ENCODE measurements at places on chromosomes 2 and 18.
A peak's percentile ranks its signal among the peaks of the same experiment; 100 is the strongest.

GRCh38 chr18:43515481-43515880 lies 238.2 kb upstream of the SYT4 start:
- H3K27me3 ChIP-seq: peaks cover 2% of the 10 kb centered on the region
- no peaks in the 10 kb centered on the region for H3K4me1 ChIP-seq
- H3K36me3 ChIP-seq: no peaks in the 10 kb centered on the region
- no peak overlapping the region for H3K4me3 ChIP-seq
- DNase-seq: no peak
- no peak overlapping the region for H3K27ac ChIP-seq

GRCh38 chr18:37689841-37690240 lies 124.2 kb upstream of the CELF4 start:
- H3K36me3 ChIP-seq: no peaks in the 10 kb centered on the region
- H3K4me3 ChIP-seq: no peak overlapping the region
- H3K4me1 ChIP-seq: no peaks in the 10 kb centered on the region
- H3K27me3 ChIP-seq: no peaks in the 10 kb centered on the region
- no peak for DNase-seq

GRCh38 chr2:240448387-240449274 lies 13.2 kb downstream of the GPC1 start:
- no peak overlapping the region for H3K4me3 ChIP-seq
- H3K36me3 ChIP-seq: 0 out of 2 replicates have a peak, but pooled peaks cover 3% of the 10 kb centered on the region
- peaks cover 20% of the 10 kb centered on the region for H3K4me1 ChIP-seq
- H3K27me3 ChIP-seq: no peaks in the 10 kb centered on the region
- H3K27ac ChIP-seq: no peak overlapping the region
- no peak for DNase-seq

DNA sequence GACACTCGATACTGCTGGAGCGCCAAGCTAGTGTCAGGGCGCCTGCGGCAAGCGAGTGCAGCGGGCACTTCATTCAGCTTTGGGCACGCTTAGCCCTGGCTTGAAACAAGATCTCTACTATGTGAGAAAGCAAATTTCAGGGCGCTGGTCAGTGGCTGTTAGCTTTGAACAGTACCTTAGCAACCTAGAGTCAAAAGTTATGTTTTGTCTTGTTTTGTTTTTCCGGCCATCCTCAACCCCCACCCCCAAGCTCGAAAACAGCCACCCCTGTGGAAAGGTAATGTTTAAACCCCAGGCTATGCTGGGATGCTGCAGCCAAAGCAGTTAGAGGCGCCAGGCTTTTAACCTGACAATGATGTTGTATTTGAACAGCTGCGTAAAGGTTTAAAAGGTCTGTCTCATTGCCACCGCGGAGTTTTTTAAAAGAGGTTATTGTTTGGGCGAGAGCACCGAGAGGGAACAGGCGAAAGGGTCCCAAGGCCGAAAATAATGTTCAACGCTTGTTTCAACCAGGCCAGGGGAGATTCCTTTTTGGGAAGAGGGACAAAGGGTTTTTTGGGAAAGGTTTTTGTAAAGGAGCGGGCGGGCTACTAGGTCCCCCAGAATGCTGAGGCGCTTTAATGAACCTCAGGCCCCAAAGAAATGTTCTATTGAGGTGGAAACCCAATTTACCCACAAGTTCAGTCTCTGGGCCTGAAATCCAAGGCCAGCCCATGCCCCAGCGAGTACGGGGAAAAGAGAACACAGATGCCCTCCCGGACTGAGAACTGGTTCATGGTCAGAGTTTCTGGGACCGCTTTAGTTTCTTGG lies 2.3 kb upstream of the HOXD10 start:
- H3K4me1 ChIP-seq: peaks cover 5% of the 10 kb centered on the region
- peaks cover 25% of the 10 kb centered on the region for H3K36me3 ChIP-seq
- H3K27ac ChIP-seq: no peak overlapping the region
- H3K27me3 ChIP-seq: no peaks in the 10 kb centered on the region

DNA sequence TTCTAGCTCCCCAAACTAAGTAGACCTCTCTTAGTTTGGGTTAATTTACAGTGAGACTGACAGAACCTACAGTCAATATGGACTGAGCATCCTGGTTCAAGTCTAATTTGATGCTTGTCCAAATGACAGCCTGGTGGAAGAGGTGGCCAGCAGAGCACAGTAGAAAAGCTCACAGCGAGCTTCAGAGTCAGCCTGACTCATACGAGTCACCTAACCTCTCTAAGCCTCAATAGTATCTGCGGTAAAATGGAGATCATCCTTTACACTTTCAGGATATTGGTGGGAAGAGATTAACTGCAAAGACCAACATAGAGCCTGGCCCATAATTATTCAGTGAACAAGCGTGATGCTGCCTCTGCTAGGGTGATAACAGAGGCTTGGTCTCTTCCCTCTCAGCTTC lies 54.5 kb downstream of the DOCK10 start:
- peaks cover 2% of the 10 kb centered on the region for H3K27me3 ChIP-seq
- H3K27ac ChIP-seq: peak overlapping the region; percentile 44
- H3K4me3 ChIP-seq: no peak overlapping the region
- H3K36me3 ChIP-seq: peaks cover 57% of the 10 kb centered on the region
- peak; percentile 34 for DNase-seq

DNA sequence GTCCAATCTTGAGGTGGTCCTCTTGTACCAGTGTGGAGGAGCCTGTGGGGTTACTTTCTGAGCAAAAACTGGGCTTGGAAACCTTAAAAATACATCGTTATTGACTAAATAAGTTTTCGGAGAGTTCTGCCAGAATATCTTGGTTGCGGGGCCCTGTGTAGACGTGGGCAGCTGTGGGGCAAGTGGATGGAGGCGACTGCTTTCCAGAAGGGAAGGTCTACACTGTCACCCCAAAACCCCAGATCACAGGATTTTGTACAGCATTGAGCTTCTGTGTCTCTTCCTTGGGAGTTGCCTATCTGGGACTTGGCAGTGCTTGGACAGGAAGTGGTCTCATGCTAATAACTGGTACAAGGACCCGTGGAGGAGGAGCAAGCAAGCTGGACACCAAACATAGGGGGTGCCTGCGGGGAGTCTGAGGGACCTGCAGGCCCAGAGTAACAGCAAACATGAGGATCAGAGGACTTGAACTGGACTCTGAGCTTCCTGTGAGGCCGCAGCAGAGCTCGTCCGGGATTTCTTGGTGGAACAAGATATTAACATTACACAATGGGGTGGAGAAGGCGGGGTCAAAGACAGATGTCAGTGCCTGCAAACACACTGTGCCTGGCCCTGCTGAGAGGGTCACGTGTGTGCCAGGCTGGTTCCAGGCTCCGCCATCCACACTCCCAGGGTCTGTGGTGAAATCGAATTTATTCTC lies 48.0 kb upstream of the CTLA4 start:
- H3K27ac ChIP-seq: no peak overlapping the region
- H3K4me3 ChIP-seq: no peak overlapping the region
- peaks cover 20% of the 10 kb centered on the region for H3K4me1 ChIP-seq
- peaks cover 30% of the 10 kb centered on the region for H3K27me3 ChIP-seq
- no peak for DNase-seq

- no peak overlapping the region for H3K4me3 ChIP-seq
- H3K4me1 ChIP-seq: no peaks in the 10 kb centered on the region
- H3K27me3 ChIP-seq: peaks cover 18% of the 10 kb centered on the region
- no peak overlapping the region for H3K27ac ChIP-seq
Measured at GRCh38 chr2:219199470-219200211, 6.9 kb upstream of the ZFAND2B start.

- DNase-seq: peak; percentile 38
- H3K4me3 ChIP-seq: no peak overlapping the region
- H3K27me3 ChIP-seq: no peaks in the 10 kb centered on the region
Measured at GRCh38 chr2:37143974-37144373, 12.8 kb downstream of the EIF2AK2 start.

- no peak for DNase-seq
- H3K27ac ChIP-seq: no peak overlapping the region
- H3K4me1 ChIP-seq: no peaks in the 10 kb centered on the region
- no peaks in the 10 kb centered on the region for H3K36me3 ChIP-seq
- no peaks in the 10 kb centered on the region for H3K27me3 ChIP-seq
Measured at GRCh38 chr2:107648781-107649404, 177.8 kb upstream of the RGPD4 start.

DNA sequence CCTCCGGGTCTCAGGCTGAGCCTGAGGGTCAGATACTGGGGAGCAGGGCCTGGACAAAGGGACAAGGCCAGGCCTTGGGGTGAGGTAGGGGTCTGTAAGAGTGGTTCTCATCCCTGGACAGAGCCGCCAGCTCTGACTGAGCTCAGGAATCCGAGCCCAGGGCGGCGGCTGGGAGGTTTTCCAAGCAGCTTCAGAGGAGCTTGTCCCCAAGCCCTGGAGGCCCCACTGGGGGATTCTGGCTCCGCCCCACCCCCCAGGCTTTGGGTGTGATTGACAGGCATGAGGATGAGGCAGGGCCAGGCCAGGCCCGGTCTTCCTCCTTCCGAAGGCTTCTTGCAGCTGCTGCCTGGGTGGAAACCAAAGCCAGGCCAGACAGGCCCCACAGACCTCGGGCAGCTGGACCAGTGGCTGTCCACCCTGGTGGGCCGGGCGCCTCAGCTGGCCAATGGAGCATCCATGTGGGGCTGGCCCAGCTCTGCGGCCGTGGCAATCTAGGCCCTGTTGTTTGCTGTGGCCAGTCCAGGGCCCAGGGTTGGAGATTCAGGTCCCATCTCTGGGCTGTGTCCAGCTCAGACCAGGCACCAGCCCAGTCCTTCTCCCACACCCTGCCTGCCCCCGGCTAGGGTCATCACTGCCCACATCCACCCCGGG lies 23.1 kb upstream of the GPC1 start:
- no peak overlapping the region for H3K4me3 ChIP-seq
- peaks cover 12% of the 10 kb centered on the region for H3K27me3 ChIP-seq
- DNase-seq: no peak

- no peaks in the 10 kb centered on the region for H3K36me3 ChIP-seq
- H3K4me3 ChIP-seq: no peak overlapping the region
- DNase-seq: peak; percentile 53
- peak overlapping the region; percentile 78 for H3K27ac ChIP-seq
- H3K27me3 ChIP-seq: no peaks in the 10 kb centered on the region
- peaks cover 74% of the 10 kb centered on the region for H3K4me1 ChIP-seq
Measured at GRCh38 chr2:10285556-10286198, 17.0 kb upstream of the HPCAL1 start.

DNA sequence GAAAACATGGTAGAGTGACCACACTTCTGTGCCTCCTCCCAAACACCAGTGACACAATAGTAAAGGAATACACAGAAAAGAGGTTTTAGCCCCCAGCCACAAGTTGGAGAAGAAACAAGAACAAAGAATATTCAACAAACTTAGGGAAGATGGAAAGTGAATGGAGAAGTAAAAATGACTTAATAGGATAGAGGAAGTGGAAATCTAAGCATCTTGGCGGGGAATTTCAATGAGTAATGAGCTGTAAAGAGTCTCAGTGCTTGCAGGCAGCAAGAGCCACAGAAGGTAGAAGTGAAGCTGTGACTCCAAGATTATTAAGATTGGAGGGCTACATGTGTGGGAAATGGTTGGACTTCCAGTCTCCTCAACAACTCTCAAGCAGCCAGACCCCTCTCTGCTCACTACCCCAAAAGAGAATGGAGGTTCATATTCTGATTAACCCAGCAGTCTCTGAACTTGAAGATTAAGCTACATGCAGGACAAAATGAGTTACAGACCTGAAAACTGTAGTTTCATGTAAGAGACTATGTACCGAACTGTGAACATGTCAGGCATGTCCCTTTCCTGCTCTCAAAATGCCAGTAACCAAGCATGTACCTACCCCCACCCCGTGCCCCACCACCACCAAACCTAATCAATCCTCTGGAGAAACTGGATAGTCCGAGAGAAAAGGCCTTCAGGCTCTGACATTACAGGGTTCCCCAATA lies 16.9 kb upstream of the HNRNPLL start:
- DNase-seq: no peak
- no peaks in the 10 kb centered on the region for H3K36me3 ChIP-seq
- H3K4me1 ChIP-seq: peaks cover 26% of the 10 kb centered on the region
- H3K27ac ChIP-seq: peak overlapping the region; percentile 51

- peak; percentile 52 for DNase-seq
- peak overlapping the region; percentile 91 for H3K27ac ChIP-seq
- H3K4me3 ChIP-seq: peak overlapping the region; percentile 88
- H3K4me1 ChIP-seq: peaks cover 17% of the 10 kb centered on the region
Measured at GRCh38 chr2:239308661-239309397, 92.0 kb downstream of the HDAC4 start.

DNA sequence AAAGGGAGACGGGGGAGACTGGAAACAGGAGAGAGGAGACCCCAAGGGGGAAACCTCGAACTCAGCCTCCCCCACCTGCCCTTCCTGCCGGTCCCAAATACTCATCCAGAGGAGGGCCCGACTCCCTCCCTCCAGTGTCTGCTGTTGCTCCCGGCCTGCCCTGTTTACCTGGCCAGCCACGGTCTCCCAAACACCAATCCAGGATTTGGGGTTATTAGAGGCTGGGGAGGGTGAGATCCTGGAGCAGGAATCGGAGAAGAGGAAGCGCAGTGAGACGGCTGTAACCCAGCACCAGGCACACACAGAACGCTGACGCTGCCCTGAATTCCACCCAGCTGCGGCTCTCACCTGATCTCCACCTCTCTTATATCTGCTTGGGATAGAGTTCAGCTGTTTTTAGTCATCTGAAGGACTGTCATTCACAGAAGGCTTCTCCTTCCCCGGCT lies 213.0 kb downstream of the TNS1 start:
- peaks cover 2% of the 10 kb centered on the region for H3K27me3 ChIP-seq
- H3K4me3 ChIP-seq: no peak overlapping the region
- peaks cover 37% of the 10 kb centered on the region for H3K4me1 ChIP-seq

DNA sequence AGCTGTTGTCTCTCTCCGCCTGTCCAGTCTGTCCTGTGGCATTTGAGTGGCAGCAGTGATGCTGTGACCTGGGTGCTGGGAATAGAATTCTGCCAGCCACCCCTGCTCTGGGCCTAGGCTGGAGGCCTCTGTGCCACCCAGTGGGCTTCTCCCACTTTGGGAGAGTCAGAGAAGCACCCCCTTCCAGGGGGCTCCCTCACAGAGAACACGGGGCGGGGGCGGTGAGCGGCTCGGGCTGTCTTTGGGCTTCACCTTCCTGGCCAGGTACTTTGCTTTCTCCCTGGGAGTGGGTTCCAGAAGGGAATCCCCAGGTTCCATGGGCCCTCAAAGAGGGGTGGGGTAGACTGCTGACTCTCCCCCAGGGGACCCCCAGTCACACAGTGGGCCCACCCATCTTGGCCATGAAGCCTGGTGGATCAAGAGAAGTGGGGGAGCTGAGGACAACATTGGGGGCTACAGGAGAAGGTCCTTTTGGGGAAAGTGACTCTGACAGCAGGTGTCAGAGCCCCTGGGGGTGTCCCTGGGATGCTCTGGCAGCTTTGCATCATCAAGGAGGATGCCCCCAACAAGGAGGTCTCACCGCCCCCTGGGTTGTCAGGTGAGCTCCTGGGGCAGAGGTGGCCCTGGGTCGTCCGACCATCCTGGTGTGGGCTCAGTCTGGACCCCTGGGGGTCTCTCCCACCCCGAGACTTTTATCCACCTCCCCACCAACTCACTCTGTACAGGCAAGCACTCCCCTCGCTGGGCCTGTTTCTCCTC lies 18.8 kb upstream of the BOK start:
- H3K4me3 ChIP-seq: no peak overlapping the region
- H3K27me3 ChIP-seq: no peaks in the 10 kb centered on the region
- H3K36me3 ChIP-seq: no peaks in the 10 kb centered on the region
- peaks cover 7% of the 10 kb centered on the region for H3K4me1 ChIP-seq
